GM12878 (cell line): ENCODE measurements at places on chromosomes 16 and 17.

DNA sequence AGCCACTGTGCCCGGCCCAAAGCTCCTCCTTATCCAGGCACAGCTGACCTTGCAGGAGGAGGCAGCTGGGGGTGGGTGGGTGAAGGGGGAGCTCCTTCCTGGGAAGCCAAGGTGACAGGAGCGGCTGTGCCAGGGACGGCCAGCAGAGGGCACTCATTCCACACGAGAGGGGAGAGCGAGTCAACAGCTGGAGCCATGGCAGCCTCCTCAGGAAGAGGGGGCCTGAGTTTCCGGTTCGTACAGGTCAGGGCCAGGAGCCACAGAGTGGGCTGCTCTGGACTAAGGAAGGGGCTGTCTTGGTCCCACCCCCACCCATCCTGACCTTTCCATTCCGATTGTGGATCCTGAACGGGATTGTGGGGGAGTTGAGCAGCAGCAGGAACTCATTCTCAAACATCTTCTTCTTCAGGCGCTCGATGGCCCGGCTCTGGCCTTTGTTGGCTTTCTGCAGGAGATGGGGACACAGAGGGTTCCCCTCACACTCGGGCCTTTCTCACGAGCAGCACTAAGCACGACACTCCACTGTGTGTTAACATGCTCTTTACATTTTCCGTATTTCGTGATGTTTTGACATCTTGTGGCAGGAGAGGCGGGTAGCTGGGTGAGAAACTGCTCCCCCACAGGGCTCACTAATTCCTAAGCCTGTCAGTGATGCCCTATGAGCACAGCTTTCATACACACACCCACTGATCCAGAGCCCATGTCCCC is 61.6 kb downstream of the TIMM22 start:
- no peak for DNase-seq

- DNase-seq = no peak
Observed at GRCh38 chr16:89502081-89502843, 5.9 kb upstream of the SPG7 start.

DNA sequence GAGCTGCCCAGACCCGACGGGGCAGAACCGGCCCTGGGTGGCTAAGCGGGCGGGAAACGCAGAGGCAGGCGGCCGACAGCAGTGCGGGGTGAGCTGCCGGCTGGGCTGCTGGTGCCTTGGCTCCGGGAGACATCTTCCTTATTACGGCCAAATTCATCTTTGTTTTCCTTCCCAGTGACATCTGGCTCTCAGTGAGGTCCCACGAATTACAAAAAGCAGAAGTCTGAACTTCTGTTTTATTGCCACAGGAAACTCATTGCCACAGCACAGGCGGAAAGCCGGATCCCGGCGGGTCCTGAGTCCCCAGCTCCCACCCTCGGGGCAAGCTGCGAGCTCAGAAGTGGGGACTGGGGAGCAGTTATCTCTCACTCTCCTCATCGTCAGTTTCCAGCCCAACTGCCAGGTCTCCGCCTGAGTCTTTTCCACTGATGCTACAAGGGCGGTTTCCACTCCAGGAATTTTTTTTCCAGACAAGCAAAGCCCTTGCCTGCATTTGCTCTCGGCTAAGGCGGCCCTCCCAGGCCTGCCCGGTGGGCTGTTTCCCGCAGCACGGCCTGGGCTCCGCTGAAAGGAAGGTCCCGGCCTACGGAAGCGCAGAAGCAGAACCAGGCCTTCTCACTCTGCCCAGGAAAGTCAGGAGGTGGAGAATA is 40.3 kb downstream of the CBFA2T3 start:
- DNase-seq = no peak

DNA sequence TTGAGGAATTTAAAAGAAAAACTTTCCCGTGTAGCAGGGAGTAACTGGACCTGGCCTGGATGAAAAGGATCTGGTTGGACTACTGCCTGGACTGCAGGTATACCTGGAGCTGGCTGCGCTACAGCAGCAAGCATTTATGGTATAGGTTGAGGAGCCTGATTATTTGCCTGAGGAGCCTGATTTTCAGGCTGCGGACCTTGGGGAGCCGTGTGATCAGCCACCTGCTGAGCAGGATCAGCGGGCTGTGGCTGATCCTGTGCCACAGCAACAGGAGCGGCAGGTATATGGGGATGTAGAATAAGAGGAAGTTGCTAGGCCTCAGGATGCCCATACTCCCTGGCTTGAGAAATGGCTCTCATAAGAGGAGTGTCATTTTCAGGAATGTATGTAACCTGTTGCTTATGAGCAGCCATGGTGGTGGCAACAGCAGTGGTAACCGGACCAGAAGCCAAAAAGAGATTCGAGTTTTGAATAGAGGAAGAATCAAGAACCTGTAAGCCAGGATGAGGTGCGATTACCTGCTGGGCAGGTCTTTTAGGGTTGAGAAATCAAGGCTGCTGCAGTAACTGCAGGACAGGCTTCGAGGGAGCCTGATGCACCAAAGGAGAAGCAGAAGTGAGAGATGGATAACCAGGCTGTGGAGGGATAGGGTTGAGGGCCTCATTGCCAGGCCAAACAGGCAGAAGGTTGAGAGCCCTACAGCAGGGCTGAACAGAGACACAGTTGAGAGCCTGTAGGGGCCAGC is 60.9 kb upstream of the ARL4D start:
- no peak for DNase-seq

GRCh38 chr16:11097094-11097786 is 152.9 kb downstream of the CLEC16A start:
- no peak for DNase-seq
